MCF 10A (cell line): ENCODE measurements at places on chromosomes 6 and 20. TPM values are rescaled to one million over a fixed set of nuclear protein-coding genes. Genes with fewer than 3 reads are reported as not detected.

DNA sequence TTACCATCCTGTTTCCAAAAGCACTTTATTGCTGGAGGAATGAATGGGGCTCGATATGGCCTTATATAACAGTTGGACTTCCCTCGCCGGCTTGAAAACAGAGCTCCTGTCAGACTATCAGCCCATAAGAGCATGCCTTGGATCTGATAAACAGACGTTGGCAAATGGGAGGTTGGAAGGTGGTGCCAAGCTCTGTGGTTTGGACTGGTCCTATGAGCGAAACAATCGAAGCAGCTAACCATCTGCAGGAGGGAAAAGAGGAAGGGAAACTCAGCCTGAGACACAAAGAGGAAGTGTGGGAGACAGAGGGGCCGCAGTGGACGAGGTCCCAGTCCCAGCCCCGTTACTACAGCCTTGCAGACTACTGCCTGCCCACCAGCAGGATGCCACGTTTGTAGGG, 92.9 kb downstream of the TFAP2C start:
- H3K27ac ChIP-seq = no peak overlapping the region
- no peaks in the 10 kb centered on the region for H3K4me1 ChIP-seq
- H3K36me3 ChIP-seq = no peaks in the 10 kb centered on the region
- H3K27me3 ChIP-seq = no peaks in the 10 kb centered on the region
- no peak for DNase-seq
- no peak overlapping the region for H3K4me3 ChIP-seq

- peaks cover 11% of the 10 kb centered on the region for H3K36me3 ChIP-seq
- H3K27ac ChIP-seq = peak overlapping the region; percentile 96
- DNase-seq = peak; percentile 61
- H3K4me1 ChIP-seq = peaks cover 40% of the 10 kb centered on the region
Measured at GRCh38 chr6:293193-294174, 1.2 kb downstream of the DUSP22 start.

The ZBTB12 gene
- total RNA-seq = 3.6 and 4.0 TPM in 2 replicates

The TBCC gene
- 13.7 and 19.4 TPM in 2 replicates for total RNA-seq

The LPA gene
- not detected in 2 replicates for total RNA-seq

The POPDC3 gene
- 7.3 and 7.9 TPM in 2 replicates for total RNA-seq

The TMC2 gene
- not detected in 2 replicates for total RNA-seq

The CST2 gene
- not detected in 2 replicates for total RNA-seq

The ZNF451 gene
- 63.0 and 65.7 TPM in 2 replicates for total RNA-seq

GRCh38 chr6:33297956-33298772, 578 bp downstream of the RGL2 start:
- peak; percentile 91 for DNase-seq
- no peaks in the 10 kb centered on the region for H3K27me3 ChIP-seq
- peaks cover 22% of the 10 kb centered on the region for H3K4me1 ChIP-seq
- H3K4me3 ChIP-seq = peak overlapping the region; percentile 96

DNA sequence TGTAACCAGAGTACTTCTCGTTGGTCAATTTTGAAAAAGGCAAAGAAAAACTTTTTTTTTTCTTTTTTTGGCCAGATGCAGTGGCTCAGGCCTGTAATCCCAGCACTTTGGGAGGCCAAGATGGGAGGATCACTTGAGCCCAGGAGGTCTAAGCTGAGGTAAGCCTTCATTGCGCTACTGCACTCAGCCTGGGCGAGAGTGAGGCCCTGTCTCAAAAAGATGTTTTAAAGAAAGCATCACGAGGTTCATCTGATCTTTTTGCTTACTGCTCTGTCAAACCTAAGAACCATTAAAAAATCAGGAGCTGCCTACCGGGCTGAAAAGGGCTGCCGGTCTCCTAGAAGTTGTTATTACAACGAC, 607 bp downstream of the LYRM2 start:
- H3K36me3 ChIP-seq = peaks cover 73% of the 10 kb centered on the region
- peak overlapping the region; percentile 92 for H3K27ac ChIP-seq
- H3K27me3 ChIP-seq = no peaks in the 10 kb centered on the region
- H3K4me1 ChIP-seq = peaks cover 11% of the 10 kb centered on the region
- peak overlapping the region; percentile 76 for H3K4me3 ChIP-seq

GRCh38 chr6:151784441-151785214, 22.9 kb upstream of the ESR1 start:
- no peaks in the 10 kb centered on the region for H3K36me3 ChIP-seq
- no peaks in the 10 kb centered on the region for H3K27me3 ChIP-seq
- no peak overlapping the region for H3K27ac ChIP-seq

GRCh38 chr6:135909737-135910387, 58.4 kb downstream of the PDE7B start:
- H3K4me1 ChIP-seq = peaks cover 24% of the 10 kb centered on the region
- DNase-seq = peak; percentile 83
- H3K4me3 ChIP-seq = no peak overlapping the region

- H3K36me3 ChIP-seq = peaks cover 4% of the 10 kb centered on the region
- no peak for DNase-seq
- peaks cover 2% of the 10 kb centered on the region for H3K4me1 ChIP-seq
- no peak overlapping the region for H3K27ac ChIP-seq
Measured at GRCh38 chr20:48892049-48892470, 29.5 kb upstream of the ARFGEF2 start.
